ENCODE measurements at places on chromosomes 1 and 21.
A peak's percentile ranks its signal among the peaks of the same experiment; 100 is the strongest.

- no peak for DNase-seq
These were observed 36.0 kb upstream of the TTC4 start for GRCh38 chr1:54679706-54680105.

- DNase-seq, result no peak
These were observed 40.2 kb downstream of the LMO4 start for GRCh38 chr1:87368907-87369306.

- no peak for DNase-seq
These were observed 261.9 kb downstream of the RYR2 start for GRCh38 chr1:237303929-237304328.

- peak; percentile 33 for DNase-seq
These were observed 166.1 kb downstream of the PDE4B start for GRCh38 chr1:65958561-65959350.

GRCh38 chr1:153791648-153792253, 16.5 kb downstream of the SLC27A3 start:
- no peak for DNase-seq

DNA sequence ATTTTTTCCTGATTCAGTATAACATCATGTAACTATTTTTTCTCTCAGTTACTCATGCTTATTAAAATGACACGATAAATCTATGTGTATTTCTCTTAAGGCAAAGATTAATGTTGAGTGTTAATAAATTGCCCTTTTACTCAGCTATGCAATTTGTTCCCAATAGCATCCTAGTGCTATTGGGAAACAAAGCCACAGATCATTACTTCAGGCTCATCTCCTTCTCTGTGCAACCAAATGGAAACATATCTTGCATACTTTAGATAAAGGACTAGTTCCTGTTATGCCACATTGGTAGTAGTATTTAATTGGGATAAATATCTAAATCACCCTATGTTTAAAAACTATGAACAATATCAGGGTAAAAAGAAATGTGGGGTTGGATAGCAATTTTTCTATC, 106.2 kb downstream of the PLPPR4 start:
- no peak for DNase-seq

GRCh38 chr1:175152006-175152652, 40.4 kb downstream of the KIAA0040 start:
- peak; percentile 75 for DNase-seq

DNA sequence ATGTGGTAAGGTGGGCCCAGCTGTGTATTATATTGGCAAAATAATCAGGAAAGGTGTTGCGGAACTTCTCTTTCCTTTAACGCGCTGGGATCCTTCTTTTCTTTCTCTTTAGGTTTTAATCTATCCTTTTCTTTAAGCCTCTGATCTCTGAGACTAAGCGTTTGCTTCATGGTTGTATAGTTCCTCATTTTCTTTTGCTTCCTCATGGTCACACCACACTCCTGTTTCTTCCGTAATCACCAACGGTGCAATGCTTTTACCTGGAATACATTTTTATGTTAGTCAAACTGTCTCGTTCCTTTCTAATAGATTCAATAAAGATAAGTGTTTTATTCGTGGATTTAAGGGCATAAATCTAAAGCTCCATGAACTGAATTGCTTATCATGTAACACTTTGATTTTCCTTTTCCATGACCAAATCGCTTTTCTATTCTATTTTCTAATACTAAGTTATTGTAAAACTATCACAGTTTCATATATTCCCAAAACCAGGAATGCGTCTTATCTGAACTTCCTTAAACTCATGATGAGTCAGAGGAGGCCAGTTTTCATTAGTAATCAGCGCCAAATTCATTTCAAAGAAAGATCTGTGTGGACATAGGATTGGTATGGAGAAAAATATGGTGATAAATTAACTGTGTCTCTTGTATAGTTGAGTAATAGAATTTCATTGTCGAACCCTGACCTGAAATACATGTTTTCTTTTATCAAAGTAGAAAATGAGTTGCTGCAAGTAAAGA, 12.2 kb downstream of the SDCCAG8 start:
- no peak for DNase-seq

Measured in GM10248 (cell line).